ENCODE measurements at places on chromosomes 7 and 10.
A peak's percentile ranks its signal among the peaks of the same experiment; 100 is the strongest.

DNA sequence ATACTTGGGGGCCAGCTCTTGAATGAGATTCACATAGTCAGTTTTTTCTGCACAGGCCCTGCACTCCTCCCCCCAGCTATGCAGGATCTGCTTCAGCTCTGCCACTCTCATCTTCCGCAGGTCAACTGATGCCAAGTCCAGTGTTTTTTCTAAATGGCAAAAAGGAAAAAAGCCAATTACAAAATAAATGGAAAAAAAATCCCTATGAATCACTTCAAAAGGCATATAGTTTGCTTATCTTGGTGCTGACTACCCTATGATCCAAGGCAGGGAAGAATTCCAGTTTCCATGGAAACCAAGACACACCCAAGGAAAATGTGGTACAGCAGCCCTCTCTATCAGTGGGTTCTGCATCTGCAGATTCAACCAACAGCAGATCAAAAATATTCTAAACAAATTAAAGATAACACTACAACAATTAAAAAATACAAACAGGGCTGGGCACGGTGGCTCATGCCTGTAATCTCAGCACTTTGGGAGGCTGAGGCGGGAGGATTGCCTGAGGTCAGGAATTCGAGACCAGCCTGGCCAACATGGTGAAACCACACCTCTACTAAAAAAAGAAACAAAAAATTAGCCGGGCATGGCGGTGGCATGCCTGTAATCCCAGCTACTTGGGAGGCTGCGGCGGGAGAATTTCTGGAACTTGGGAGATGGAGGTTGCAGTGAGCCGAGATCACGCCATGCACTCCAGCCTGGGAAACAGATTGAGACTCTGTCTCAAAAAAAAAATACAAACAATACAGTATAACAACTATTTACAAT lies 17.6 kb downstream of the CDNF start:
- DNase-seq, result no peak

GRCh38 chr10:128727114-128727513 lies 600.9 kb upstream of the MKI67 start:
- DNase-seq, result peak; percentile 3

GRCh38 chr7:128341733-128342132 lies 2.0 kb downstream of the RBM28 start:
- DNase-seq, result no peak

GRCh38 chr10:58651040-58651439 lies 138.4 kb downstream of the BICC1 start:
- DNase-seq, result peak; percentile 75

- DNase-seq, result no peak
Observed at GRCh38 chr7:27930910-27931476, 191.0 kb downstream of the TAX1BP1 start.
